ENCODE measurements at places on chromosomes 5 and 9.
A peak's percentile ranks its signal among the peaks of the same experiment; 100 is the strongest.

DNA sequence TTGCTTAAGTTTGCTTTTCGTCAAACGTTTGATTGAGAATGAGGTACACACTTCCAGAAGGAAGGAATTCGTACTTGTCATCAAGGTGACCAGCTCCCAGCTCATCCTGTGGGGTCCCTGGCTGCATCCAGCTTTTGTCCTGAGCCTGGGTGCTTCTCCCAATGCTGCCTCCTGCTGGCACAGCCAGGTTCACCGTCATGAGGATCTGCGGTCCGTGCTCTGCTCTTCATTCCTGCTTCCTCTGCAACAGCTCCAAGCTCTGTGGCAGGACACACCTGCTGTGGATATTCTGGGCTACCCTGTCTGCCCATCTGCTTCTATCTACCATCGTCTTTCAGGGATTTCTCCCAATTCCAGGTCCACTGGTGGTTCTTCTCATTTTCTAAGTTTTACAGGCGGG, 13.3 kb upstream of the UBE2QL1 start:
- peak; percentile 15 for DNase-seq

DNA sequence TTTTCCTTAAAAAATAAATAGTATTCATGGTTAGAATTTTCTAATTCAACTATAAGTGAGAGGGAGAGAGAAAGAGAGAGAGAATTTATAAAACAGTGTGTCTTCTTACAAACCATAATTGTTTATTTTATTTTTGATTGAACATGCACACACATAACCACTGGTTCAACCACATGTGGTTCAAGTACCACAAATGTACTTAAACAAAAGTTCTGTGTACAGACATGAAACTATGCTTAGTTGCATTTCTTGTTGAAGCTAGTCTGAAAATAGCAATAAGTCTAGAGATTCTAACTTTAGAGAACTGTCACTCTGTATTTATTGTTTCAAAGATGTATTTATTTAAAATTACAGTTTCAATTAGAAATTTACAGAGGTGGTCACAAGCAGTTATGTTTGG, 130.6 kb upstream of the PDE4D start:
- DNase-seq = no peak

DNA sequence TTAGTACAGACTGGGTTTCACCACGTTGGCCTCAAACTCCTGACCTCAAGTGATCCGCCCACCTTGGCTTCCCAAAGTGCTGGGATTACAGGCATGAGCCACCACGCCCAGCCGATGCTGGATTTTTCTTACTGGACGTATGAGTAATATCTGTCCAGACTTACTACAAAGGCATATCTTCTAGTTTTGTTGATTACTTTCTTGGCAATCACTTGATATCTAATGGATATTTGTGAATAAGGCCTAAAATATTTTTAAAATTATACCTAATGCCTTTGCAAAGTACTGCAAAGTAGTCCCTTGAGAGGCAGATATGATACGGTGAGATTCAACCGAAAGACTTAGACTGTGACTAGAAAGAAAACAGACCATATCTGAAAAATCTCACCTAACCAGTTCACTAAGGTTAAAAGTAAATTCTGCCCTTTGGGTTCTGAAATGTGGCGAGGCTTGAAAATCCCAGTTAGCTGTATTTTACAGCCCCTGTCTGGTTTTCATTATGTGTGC, 152.1 kb downstream of the GNAQ start:
- peak; percentile 23 for DNase-seq

DNA sequence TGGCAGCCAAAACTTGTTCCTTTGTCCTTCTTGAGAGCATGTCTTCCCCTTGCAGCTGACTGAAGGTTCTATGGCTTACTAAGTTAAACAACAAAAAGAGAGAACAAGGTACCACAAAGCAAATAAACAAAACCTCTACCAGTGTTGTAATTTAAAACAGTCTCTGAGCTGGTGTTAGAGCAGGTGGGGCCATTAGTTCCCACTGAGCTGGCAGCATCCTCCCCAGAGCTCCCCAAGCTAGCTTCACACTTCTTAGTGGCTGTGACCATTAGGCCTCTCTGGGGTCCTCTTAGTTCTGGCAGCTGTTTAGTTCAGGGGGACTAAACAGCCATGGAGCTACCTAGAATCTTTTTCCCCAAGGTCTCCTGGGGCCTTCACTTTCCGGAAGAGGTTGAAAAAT, 128.6 kb upstream of the ELL2 start:
- no peak for DNase-seq

- no peak for DNase-seq
Measured at GRCh38 chr9:112475318-112475717, 11.3 kb upstream of the KIAA1958 start.

Measured in ELR (cell line).